Cardiac septum (tissue), 1 donor: ENCODE measurements at places on chromosomes 3 and 15.

DNA sequence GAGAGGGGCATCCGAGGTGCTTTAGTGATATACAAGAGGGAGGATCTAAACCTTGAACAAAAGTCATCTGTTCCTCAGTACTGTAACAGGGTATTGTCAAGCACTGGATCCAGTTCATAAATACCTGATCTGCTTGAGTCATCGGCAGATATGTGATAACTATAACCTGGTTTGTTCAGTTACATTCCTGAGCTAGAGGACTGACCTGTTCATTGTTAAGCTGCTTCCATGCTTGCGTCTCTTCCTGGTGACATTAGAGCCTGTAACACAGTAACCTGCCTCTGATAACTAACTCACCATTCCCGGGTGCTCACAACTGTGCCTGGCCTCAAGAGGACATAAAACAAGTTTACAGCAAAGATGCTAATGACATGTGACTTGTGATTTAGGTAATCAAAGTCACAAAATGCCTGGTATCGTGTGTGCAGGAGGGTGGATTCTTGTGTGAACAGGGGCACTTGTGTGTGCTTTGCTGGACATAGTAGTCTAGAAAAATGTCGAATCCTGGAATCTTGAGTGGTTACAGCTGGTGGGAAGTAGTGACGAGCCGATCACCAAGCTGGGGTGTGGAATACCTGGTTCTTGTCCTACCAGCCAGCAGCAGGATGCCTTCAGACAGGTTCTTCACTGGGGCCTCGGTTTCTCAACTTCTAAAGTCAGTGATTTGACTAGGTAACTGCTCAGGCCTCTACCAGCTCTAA is 30.9 kb upstream of the POLR2M start:
- no peak for DNase-seq

DNA sequence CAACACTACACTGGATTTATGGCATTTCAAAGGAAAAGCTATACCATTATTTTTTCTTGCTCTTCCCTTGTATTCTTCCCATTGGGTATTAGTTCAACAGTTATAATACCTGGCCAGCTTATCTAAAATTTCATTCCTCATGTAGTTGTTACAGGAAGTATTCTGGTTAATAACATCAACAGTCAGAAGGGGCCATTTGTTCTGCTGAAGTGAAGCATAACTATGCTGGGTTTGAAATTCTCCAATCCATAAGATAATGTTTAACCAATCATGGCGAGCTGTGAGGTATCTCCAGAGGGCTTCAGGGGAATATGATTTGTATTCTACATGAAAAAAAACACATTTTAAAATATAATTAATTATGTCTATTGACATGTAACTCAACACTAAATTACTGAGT is 43.4 kb downstream of the SPG11 start:
- no peak for DNase-seq

- no peak for DNase-seq
Measured at GRCh38 chr3:50364573-50365079, 5.3 kb upstream of the TMEM115 start.

DNA sequence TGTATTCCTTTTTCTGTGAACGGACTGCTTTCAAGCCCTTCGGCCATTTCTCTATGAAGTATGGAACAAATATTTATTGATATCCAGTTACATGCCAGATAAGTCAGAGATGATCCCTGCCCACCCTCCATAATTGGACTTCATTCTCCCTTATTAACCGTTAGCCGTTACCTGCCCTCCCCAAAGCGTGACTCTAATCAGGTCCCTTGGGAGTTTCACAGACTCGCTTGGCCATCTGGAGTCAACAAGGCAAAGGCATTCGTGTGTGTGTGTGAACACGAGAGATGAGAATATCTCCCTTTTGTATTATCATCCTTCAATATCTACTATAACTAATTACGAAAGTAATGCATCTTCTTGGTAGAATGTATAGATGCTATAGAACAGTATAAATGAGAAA is 314.5 kb downstream of the TLE3 start:
- no peak for DNase-seq

GRCh38 chr15:93372208-93372864 is 283.3 kb upstream of the RGMA start:
- no peak for DNase-seq

DNA sequence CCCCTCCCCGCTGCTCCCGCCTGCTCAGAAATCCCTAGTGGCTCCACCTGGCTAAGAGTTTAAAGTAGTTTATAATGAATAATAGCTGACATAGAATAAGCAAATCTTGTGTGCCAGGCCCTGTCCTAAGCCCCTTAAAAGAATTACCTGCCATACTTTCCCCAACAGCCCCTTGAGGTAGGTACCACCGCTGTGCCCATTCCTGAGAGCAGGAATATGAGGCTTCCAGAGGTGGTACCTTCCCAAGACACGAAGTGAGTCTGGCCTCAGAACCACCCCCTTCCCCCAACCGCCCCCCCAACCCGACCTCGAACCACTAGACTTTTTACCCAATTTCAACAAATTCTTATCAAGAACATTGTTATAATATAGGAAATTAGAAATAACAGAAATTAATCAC is 1.2 kb downstream of the ABHD6 start:
- no peak for DNase-seq

GRCh38 chr3:66851894-66852613 is 146.1 kb upstream of the KBTBD8 start:
- no peak for DNase-seq

DNA sequence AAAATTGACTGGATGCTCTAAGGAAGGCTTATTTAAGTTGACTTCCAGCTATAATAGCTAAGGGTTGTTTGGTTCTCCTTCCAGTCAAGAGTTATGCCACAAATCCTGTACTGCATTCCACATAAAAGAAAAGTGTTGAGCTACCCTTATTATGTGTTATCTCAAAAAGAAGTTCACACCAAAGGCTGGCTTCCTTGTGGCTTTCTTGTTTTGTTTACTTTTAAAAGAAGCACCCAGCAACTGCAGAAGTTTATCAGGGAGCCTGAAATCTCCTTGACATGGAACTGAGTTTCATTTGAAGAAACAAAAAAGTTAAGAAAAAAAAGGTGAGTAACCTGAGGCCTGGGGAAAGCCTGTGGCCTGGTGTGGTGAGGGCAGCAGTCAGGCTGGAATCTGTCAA is 10.2 kb downstream of the MGLL start:
- DNase-seq: no peak

GRCh38 chr3:170383567-170383966 is 26.1 kb downstream of the SKIL start:
- DNase-seq: no peak

GRCh38 chr3:190320594-190321362 is 1.5 kb downstream of the CLDN1 start:
- DNase-seq: no peak

GRCh38 chr3:9930804-9931418 is 2.7 kb upstream of the CRELD1 start:
- DNase-seq: no peak

GRCh38 chr15:99431661-99432091 is 134.1 kb upstream of the MEF2A start:
- peak; percentile 74 for DNase-seq

- DNase-seq: no peak
Measured at GRCh38 chr15:99716540-99717095, 16.6 kb downstream of the LYSMD4 start.

DNA sequence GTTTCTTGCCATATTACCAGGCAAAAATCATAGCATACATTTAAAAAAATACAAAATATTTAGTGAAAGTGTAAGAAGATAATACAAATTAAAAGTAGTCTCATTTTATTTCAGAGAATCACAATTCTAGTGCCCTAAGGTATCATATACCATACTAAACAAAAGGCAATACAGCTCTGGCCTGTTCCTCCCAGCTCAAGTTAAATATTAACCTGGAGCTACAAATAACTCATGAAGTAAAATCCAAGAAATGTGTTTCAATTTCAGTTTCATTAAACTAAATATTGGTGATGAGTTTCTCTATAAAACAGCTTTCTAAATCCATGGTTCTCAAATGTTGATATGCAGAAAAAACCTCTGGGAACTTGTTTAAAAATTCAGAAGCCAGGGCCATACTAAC is 67.7 kb downstream of the INO80 start:
- no peak for DNase-seq

DNA sequence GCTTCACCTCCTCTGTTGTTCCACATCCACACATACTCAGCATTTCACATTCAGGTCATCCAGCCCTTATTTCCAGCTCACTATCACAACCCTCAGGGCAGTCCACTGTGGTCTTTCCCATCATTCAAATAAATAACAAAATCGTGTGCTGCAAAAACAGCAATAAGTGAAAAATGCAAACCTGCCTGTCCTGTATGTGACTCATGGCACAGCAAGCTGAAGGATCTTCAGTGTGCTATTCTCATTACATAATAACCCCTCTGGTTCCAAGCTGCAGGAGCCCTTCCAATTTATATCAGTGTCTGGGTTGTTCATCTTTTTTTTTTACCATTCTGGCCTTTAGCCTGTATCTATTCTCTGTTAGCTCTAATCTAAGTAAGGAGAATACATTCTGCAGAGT is 185.3 kb upstream of the UBE2E2 start:
- DNase-seq: no peak

GRCh38 chr3:14405360-14406238 is 3.2 kb downstream of the SLC6A6 start:
- no peak for DNase-seq

- DNase-seq: no peak
Measured at GRCh38 chr3:106348139-106348690, 479.4 kb upstream of the CBLB start.

- no peak for DNase-seq
Measured at GRCh38 chr3:133563816-133564215, 9.7 kb upstream of the CDV3 start.

DNA sequence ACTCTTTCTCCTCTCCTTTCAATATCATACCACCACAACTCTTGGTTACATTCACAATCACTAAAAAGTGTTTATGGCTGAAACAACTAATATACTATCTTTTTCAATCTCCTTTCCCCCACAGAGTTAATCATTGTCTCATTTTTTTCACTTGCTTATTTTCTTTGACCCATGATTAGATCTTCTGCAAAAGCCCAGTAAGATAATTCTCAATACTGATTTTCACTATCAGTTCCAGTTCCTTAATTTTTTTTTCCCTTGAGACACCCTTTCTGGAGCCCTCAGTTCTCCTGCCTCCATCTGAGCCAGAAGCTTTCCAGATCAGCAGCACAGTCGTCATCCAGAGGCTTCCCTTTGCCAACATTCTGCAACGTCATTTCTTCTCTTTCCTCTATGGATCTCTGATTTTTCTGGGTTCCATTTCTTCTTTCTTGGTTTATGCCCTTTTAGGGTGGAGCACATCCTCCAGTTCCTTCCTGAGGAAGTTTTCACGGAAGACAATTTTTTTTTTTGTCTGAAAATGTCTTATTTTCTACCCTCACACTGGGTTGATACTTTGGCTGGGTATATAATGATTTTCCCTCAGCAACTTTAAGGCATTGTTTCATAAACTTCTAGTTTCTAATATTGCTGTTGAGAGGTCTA is 88.7 kb upstream of the C15orf39 start:
- no peak for DNase-seq

- DNase-seq: no peak
Measured at GRCh38 chr15:69823223-69823907, 274.4 kb downstream of the TLE3 start.

DNA sequence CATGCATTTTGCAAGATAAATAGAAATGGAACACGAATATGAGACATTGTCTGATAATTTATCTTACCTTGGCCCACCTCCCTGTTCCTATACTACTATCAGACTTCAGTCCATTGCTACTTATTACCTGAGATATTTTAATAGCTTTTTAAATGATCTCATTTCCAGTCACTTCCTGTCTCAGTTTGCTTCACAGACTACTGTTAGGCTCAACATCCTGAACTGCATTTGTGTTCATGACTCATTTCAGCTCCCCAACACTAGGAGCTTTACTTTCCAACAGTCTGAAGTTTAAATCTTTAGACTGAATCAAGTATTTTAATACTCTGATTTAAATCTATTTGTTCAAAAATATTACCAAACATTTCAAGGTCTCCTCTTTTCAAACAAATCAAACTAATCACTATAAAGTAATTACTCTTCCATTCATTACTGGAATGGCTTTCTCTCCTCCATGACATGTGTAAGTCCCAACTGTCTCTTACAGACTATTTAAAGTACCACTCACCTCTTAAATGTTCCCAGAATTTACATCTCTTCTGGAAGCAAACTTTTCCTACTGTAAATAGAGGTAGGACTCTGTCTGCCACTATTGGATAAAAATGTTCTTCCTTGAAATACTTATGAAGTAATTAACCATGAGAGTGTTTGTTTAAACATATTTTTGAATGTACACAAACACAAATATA is 1277.6 kb downstream of the ZPLD1 start:
- DNase-seq: no peak

DNA sequence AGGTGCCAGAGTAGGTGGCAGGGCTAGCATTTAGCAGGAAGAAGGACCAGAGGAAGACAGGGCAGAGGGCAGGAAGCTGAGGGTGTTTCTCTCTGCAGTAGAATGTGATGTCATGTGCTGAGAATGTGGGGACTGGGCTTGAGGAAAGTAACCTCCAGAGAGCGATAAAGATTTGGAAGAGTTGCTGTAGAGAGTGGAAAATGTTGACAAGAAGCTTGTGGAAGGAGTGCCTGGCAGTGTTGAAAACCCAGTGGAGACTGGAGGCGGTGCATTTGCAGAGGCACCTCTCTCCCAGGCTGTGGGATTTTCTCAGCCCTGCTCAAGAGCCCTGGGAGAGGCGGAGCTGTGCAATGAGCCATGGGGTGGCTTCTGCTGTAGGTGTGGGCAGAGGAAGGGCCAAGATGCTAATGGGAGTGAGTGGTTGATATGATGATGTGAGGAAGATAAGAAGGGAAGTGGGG is 54.8 kb downstream of the MESD start:
- DNase-seq: no peak

GRCh38 chr3:10695595-10696285 is 120.3 kb upstream of the SLC6A11 start:
- DNase-seq: no peak

DNA sequence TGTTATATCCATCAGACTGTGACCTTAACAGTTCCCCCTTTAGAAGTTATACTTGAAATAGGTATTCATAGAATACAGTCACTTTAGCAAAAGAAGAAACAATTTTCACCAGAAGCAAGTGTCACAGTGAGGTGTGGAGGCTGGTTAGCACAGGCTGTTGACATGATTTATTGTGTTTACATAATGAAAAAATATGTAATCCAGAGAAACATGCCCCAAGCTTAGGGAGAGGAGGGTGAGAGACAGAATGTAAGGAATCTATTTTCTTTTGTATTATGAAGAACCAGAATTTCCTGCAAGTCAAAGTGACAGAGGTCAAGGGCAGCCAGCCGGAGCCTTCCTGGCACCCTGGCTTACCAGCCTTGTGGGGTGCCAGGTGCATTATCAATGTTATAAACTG is 4.0 kb downstream of the IL12A start:
- no peak for DNase-seq

DNA sequence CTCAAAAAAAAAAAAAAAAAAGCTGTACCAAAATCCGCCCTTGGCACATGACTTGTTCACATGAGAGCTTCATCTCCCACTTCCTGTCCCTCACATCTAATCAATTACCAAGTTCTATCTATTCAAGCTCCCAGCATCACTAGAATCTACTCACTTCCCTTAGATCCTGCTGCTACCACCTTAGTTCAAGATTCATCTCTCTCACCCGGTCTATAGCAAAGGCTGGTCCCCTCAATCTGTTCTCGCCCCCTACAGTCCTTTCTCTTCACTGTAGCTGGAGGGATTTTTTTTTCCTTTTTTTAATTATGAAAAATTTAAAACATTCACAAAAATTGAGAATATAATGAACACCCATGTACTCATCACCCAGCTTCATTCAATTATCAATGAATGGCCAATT is 16.7 kb upstream of the GPR160 start:
- DNase-seq: no peak
